ENCODE measurements at places on chromosomes 13 and 19.

DNA sequence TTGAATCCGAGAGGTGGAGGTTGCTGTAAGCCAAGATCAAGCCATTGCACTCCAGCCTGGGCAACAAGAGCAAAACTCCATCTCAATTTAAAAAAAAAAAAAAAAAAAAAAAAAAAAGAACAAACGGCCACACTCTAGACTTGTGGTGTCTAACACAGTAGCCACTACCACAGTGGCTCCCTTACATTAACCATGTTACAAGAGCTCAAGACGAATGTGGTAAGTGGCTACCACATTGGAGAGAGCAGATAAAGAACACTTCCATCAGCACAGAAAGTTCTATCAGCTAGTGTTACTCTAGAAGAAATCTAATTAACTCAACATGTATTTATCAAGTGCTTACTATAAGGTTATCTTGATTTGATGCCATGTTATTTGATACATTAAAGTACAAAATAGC is 11.5 kb downstream of the XPO4 start:
- DNase-seq: no peak

DNA sequence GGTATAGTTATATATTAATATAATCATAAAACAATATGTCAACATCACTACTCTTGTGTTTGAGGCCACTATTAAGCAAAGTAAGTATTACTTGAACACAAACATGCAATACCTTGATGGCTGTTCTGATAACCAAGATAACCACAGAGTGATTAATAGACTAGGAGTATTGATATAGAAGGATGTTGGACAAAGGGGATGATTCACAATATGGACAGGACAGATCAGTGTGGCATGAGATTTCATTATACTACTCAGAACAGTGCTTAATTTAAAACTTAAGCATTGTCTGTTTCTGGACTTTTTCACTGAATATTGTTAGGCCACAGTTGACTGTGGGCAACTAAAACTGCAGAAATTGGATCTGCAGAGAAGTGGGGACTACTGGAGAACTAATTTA is 384.2 kb downstream of the SLITRK1 start:
- no peak for DNase-seq

DNA sequence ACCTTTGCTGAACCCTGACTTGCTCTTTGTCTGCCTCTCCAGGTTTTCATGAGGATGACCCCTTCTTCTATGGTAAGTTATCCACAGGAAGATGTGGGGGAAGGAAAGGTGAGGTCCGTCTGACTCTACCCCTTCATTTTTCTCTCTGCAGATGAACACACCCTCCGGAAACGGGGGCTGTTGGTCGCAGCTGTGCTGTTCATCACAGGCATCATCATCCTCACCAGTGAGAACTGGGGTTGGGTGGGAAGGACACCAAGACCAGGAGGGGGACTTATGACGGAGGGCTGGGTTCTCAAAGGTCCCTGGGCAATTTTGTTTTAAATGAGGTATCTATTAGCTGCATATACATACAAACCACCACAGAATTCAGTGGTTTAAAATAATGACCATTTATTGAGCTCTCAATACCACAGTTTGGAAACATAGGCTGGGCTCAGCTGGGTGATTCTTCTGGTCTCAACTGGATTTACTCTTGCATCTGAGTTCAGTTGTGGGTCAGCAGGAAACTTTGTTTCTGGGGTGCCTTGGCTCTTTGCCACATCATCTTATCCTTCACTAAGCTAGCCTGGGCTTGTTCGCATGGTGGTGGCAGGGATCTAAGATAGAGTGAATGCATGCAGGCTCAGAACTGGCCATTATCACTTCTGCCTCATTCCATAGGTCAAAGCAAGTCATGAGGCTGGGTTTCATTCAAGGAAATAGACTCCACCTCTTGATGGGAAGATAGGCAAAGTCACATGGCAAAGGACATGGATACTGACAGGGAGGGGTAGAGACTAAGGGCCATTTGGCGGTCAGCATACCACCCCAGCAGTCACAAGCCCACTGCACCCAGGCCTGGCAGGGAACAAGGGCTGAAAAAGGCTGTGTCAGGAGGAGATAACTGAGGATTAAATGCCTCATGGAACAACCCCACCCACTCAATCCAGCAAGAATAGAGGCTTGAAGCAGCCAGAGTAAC is 11.8 kb downstream of the FXYD5 start:
- no peak for DNase-seq

- DNase-seq: no peak
These were observed 181.2 kb downstream of the COL4A1 start for GRCh38 chr13:110125613-110126272.

- DNase-seq: no peak
These were observed 34.9 kb upstream of the FXYD3 start for GRCh38 chr19:35080613-35081170.

DNA sequence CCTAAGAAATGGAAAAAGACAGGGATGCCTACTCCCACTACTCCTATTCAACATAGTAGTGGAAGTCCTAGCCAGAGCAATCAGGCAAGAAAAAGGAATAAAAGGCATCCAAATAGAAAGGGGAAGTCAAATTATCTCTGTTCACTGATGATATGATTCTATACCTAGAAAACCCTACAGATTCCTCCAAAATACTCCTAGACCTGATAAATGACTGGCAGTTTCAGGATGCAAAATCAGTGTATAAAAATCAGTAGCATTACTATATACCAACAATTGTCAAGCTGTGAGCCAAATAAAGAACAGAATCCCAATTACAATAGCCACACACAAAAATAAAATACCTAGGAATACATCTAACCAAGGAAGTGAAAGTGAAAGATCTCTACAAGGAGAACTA is 1.3 kb upstream of the GPR42 start:
- DNase-seq: no peak

DNA sequence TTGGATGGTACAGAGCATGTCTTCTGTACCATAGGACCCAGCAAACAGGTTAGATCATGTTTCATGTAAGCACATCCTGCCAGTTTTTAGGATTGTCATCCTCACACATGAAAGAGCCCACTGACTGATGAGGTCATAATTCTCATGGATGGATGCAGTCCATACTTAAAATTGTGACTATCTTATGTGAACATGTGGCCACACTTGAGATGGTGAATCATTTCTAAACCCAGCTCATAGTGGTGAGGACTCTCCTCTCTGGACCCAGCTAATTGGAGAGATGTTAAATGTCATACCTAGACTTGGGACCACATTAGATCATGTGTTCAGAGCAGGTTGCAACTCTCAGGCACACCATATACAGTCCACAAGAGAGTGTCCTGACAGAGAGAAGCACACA is 24.8 kb upstream of the ZNF254 start:
- no peak for DNase-seq

DNA sequence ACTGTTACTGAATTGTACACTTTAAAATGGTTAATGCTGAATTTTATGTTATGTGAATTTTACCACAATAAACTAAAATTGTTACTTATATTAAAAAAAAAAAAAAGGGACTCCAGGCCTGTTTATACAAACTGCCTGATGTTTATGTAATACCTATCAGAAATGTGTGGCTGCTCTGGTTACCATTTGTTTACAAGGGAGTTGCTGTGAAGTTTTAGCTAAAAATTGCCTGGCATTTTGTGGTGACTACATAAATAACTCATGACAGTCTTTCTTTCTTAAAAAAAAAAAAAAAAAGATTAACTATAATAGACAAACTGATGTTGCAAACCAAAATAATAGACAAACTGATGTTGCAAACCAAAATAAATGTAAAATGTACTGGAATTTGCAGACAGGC is 71.8 kb downstream of the CDADC1 start:
- no peak for DNase-seq

- DNase-seq: no peak
These were observed 5.3 kb downstream of the NAXD start for GRCh38 chr13:110620596-110620995.

GRCh38 chr13:20054586-20054985 is 96.1 kb downstream of the ZMYM2 start:
- no peak for DNase-seq

GRCh38 chr13:41780715-41781706 is 179.9 kb downstream of the VWA8 start:
- DNase-seq: no peak

DNA sequence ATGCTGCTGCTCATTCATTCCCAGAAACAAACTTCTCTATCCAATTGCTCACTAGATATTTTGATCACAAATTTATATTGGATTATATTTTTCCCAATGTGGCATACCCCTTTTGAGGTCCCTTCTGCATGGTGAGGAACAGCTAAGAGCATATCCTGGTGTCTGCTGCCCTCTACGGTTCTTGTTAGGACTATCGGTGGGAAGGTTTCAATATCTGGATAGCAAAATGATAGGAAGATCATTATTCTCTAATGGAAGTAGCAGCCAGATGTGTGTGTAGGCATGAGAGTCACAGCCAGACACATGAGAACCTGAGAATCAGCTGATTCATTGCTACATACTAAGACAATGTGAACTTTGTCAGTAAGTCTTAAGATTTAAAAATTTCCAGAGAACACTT is 1422.4 kb upstream of the MIR17HG start:
- no peak for DNase-seq

DNA sequence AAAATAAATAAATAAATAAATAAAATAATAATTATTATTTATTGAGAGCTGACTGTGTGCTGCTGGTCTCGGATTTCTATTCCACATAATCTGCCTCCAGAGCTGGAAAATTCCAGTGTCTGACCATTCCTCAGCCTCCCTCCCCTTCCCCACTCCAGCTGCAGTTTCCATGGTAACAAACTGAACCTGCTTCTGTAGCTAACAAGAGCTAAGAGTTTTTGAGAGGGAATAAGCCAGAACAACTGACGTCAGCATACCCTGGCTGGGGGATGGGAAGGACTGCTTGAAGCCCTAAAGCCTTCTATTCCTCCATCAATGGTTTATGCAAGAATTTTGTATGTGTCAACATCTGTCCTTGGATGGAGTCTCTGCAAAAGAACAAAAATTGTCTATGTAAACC is 26.0 kb upstream of the PEG3 start:
- no peak for DNase-seq

DNA sequence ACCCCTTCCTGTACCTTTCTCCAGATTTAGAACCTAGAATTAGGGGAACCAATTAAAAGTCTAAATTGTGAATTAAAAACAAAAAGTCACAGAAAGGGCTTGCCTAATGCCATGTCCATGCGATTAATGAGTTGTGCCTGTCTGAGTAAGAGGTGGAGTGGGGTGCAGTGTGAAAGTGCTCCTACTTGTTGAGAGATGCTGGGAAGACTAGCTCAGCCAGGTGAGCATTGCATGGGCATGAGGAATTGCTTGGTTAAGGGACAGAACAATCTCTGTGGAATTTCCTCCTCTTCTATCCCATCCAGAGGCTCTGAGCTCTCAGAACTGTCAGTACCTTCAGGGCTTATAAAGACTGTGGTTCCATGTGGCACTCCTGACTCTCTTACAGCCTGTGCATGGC is 159.0 kb upstream of the UBL3 start:
- DNase-seq: no peak

DNA sequence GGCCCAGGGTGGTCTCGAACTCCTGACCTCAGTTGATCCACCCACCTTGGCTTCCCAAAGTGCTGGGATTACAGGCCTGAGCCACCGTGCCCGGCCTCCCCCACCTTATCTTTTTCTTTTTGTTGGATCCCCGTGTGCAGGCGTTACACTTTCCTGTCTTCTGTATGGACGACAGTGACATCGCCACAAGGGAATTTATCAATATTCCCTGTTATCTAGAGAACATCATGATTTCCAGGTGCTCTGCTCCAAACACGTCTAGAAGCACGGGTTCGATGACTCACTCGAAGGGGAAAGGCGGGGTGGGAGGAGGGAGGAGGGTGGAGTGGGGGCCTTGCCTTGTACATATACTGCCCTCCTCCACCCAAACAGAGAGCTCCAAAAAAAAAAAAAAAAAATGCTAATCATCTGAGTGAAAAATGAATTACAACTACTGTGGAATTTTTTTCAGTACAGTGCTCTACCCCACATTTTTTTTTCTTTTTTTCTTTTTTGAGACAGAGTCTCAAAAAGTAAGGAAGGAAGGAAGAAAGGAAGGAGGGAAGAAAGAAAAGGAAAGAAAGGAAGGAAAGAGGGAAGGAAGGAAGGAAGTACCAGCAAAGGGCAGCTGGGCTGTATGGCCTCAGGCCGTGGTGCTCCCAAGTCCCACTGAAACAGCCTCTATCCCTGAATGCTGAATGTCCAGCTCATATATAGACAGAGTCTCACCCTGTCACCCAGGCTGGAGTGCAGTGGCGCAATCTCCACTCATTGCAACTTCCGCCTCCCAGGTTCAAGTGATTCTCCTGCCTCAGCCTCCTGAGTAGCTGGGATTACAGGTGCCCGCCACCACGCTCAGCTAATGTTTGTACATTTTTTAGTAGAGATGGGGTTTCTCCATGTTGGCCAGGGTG is 36.8 kb downstream of the INSR start:
- DNase-seq: no peak

DNA sequence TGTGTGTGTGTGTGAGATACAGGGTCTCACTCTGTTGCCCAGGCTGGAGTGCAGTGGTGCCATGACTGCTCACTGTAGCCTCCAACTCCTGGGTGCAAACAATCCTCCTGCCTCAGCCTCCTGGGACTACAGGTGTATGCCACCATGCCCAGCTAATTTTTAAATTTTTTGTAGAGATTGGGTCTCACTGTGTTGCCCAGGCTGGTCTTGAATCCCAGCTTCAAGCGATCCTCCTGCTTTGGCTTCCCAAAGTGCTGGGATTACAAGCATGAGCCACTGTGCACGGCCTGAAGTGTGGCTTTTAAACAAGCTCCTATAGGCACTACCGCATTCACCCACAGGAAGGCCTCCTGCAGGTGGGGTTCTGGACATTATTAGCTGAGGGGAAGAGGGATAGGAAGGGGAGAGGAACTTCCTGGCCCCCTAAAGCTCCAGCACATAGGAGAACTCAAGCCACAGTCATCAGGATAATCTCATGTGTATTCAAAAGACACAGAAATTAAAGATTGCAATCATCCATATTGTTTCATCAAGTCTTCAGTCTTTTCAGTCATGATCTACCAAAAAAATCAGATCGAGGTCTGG is 24.8 kb upstream of the SLC46A3 start:
- no peak for DNase-seq

- DNase-seq: no peak
These were observed 262.5 kb upstream of the STARD13 start for GRCh38 chr13:33548069-33548468.

GRCh38 chr13:20487927-20488326 is 37.7 kb downstream of the CRYL1 start:
- DNase-seq: no peak

DNA sequence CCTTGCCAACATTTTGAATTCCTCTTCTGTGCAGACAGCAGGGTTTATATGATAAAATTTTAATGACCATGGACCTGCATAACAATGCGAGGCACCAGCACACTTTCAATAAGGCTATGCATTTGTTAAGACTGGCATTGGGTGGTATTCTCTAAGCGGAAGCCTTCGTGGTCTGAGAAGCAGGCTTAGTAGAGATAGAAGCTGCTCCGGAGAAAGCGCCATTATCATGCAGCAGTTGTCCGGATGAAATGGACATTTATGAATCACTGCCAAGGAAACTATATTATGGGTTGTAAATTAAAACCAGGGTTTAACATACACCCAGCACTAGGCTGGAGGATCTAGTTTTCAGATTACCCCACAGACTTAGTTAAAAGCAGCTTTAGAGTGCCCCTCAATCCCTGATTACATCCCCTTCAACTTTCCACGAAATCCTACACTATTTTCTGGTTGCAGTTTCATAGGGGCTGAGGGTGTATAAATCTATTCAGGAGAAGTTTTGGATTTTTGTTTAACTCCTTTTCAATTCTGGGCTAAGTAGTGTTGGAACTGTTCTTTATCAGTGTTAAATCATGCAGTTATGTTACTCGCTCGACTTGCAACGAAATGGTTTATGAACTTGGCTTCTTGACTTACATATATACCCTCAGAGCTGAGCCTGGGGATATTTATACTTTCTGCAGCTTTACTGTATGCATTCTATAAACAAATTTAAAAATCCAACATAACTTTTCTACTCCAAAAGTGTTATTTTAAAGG is 193.3 kb downstream of the PCDH9 start:
- DNase-seq: no peak
